ENCODE measurements at places on chromosomes 7 and 10.

GRCh38 chr10:88467835-88468485 lies 115.2 kb downstream of the RNLS start:
- no peak for DNase-seq

DNA sequence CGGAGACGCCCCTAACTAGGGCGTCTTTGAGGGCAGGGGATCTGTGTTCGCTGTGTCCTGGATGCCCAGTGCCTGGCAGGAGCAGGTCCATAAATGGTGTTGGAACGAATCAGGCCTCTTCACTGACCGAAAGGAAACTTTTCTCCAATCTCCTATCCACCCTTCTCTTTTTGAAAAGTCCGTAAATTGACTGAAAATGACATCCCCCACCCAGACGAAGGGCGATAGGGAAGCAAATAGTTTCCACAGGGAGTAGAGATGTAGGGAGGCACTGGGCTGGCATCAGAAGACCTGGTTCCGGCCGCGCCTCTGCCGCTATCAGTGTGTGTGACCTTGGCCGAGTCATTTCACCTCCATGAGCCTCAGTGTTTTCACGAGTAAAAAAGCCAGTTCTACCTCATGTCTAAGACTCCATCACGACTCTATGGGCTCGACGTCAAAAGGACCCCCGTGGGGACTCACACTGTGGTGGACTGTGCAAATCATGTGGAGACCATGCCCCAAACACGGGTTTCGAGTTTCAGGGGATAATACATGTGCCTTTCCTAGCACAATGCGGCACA lies 497 bp upstream of the RAB11FIP2 start:
- DNase-seq, result no peak

DNA sequence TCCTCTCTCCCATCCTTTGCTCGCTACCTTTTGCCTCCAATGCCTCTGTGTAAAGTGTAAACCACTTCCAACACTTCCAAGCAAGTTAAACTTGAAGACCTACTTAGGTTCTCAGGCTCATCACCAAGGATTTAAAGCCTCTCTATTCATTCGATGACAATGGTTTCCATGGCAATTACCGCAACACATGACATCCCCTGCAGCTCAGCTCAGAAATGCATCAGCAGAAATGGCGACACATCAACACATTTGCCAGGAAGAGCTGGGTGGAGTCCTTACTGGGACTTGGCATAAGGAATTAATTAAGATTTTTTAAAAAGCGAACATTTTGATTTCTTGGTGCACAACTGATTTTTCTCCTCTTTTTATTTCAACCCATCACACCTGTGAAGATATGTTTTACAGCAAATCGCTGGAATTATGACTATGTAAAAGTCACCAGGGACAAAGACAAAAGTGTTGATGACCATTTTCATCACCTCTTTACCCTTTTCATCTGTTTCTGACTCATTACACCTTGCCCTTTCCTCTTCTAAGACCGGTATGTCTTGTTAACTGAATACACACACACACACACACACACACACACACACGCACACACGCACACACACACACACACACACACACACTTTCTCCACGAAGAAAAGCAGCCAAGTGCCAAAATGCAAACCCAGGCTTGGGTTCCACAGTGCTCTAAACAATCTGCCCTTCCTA lies 453.4 kb upstream of the CELF2 start:
- no peak for DNase-seq

DNA sequence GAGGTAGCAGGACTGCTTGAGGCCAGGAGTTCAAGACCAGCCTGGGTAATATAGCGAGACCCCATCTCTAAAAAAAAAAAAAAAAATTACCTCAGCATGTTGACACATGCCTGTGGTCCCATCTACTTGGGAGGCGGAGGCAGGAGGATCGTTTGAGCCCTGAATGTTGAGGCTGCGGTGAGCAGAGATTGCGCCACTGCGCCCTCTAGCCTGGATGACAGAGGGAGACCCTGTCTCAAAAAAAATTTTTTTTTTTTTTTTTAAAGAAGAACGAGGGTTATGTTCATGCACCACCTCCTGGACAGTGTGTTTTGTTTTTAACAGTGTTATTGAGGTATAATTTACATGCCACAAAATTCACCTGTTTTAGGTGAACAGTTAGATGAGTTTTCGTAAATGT lies 51.1 kb upstream of the SEPHS1 start:
- DNase-seq, result no peak

DNA sequence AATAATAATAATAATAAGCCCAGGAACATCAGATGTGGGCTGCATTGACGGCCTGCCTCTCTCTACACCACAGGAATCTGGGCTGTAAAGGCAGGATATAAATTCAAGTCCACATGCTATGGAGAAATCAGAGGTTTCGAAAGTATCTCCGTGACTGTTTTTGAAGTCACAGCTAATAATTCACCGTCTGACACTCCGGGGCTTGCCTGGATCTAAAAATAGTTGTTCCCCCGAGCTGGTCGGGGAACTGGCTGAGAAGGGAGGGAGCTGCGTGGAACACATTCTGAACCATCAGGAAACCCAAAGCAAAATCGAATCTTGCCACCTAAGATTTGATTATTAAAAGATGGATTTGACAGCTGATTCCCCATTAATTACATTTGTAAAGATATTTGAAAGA lies 35.4 kb downstream of the KLF6 start:
- DNase-seq, result no peak

DNA sequence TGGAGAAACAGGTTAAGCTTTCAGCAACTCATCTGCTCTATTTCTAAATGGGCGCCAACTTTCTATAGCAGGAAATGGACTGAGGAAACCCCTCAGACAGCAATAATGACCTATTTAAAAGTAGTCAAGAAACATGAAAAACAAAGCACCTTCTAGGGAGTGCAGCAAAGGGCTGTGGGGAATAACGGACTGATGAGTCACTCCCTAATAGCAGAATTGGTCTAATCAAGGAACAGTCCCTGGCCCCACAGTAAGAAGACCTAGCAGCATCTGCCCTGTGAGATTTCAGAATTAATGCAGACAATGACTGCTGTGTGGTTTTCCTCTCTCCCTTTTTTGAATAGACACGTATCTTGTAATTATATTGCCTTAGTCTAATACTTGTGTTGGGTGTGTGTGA lies 602.9 kb downstream of the IPMK start:
- no peak for DNase-seq

GRCh38 chr10:126433351-126433750 lies 45.1 kb upstream of the ADAM12 start:
- DNase-seq, result no peak

GRCh38 chr10:33093362-33093761 lies 135.3 kb upstream of the ITGB1 start:
- no peak for DNase-seq

DNA sequence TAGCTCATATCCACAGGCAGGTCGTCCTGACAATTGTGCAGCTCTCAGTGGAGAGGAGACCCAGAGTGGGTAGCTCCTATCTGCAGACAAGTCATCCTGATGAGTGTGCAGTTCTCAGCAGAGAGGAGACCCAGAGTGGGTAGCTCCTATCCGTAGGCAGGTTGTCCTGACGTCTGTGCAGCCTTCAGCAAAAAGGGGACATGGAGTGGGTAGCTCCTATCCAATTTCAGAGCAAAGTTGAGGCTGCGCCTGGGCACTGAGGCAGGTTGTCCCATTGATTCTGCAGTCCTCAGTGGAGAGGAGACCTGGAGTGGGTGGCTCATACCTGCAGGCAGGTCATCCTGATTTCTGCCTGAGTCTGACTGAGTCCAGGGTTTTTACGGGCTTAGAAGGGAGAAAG lies 111.8 kb downstream of the HPSE2 start:
- DNase-seq, result no peak

GRCh38 chr10:129955601-129956285 lies 8.3 kb downstream of the EBF3 start:
- DNase-seq, result no peak

GRCh38 chr10:50431133-50431532 lies 179.8 kb upstream of the ASAH2 start:
- DNase-seq, result no peak

- DNase-seq, result no peak
Observed at GRCh38 chr10:11548768-11549099, 62.7 kb downstream of the USP6NL start.

DNA sequence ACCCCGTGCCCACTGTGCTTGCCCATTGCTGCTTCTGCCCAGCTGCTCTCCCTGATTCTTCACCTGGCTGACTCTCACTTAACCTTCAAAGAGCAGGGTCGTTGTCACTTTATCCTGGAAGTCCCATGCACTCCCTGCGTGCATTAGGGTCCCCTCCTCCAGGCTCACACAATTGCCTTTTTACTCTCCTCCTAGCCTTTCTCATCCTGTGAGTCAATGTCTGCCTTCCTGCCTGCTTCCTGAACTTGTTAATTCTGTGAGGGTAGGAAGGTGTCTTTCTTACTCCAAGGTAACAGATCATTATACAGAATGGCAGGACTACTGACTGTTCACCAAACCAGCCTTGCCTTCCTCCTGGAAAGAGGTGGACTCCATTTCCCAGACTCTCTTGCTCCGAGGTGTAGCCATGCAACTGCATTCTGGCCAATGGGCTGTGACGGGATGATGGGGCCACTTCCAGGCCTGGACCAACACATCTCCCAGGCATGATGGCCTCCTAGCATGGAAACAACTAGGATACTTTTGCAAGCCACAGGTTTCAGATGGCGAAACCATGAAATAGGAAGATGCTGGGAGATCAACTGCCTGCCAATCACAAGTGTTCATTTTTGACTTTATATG lies 54.7 kb downstream of the ARHGAP22 start:
- no peak for DNase-seq

DNA sequence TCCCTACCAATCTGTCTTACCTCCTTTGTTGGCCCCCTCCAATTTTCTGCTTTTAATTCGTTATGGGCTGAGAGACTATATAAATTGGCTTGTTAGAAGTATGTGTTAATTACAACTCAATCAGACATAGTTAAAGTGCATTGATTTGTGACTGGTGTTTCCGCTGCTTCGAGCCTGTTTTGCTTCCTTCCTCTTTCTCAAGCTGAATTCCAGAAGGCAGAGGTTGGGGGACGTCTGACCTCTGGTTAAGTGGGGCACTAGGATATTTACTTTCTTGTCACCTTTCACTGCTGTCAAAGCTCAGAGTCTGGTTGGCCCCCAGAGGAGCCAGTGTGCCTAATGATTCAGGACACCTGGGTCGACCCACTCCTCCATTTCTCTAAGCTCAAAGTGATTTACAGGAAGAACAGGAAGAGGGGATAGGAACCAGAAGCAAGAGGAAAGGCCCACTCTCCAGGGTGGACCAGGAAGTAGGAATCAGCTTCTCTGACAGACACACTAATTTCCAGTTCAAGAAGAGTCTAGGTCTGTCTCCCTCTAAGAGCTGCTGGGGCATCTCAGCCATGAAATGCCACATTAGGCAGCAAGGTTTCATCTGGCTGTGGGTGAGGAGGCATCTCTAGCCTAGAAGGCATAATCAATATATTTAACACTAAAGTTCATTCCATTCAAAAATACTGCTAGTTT lies 397.2 kb upstream of the NPVF start:
- no peak for DNase-seq

GRCh38 chr7:99365318-99366141 lies 9.0 kb upstream of the ARPC1B start:
- DNase-seq, result peak; percentile 50

GRCh38 chr7:25381818-25382589 lies 153.7 kb upstream of the NPVF start:
- no peak for DNase-seq

Data from stimulated activated naive CD8-positive, alpha-beta T cell treated with anti-CD3 and anti-CD28 coated beads, Interleukin-15, amount 100 ng/mL, for 72 hours (primary cell).